A172 (cell line): ENCODE measurements at places on chromosomes 13 and 19. TPM values are rescaled to one million over a fixed set of nuclear protein-coding genes. Genes with fewer than 3 reads are reported as not detected.

DNA sequence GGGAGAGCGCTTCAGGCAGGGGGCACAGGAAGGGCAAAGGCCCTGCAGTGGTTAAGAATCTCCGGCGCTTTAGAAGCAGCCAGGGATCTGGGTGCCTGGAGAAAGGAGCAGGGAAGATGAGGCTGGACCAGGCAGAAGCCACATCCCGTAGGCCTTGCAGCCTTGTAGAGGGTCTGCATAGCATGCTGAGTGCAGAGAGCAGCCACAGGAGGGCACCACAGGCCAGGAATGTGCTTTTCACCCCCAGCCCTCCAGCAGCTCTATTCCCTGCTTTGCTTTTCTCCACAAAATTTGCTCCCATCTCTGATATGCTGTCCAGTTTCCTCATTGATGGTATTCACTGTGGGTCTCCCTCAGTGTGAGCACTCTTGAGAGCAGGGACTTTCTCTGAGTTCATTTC lies 5.7 kb downstream of the WDR62 start:
- peak; percentile 51 for DNase-seq

DNA sequence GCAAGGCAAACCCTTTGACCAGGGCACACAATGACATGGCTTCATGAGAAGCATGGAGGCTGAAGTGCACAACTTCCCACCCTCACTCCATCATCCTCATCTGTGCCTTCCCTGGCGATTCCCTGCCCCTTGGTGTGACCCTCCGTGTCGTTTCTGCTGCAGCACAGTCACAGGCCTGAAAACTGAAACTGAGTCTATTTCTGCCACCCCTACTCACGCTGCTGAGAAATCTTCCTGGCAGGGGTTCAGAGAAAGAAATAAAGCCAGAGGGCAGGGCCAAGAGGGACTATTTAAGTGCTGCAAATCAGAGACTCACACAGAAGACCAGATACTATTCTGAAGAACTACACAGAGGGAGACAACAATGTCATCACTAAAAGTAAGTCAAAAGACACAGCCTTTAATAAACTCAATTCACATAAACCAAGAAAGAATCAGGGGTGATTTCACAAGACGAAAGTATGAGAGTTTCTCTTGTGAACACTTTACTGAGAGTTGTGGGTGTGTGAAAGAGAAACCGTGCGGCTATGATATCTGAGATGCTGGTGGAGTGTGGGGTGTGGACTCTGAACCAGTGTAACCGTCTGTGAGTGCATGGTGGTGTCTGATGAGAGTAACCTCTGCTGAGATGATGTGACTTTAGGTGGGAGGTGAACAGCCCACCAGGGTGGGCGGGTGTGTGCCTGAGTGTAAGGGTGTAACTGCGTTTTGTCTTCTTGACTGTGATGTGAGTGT lies 23.5 kb downstream of the LGALS16 start:
- no peak for DNase-seq

DNA sequence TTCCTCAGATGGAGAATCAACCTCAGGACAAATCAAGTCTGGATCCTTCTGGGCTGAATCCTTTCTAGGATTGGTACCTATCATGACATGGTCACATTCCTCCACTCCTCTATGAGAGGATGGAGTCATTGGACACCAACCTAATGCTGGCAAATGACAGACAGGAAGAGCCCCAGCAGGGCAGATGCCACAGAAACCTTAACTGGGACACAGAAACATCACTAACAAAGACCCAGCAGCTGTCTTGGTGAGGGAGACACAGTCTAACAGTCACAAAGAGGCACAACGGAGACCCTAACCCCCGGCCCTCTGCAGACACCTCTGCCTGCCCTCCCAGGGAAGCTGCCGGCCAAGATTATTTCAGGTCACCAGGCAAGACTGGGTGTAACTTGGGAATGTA lies 2.1 kb downstream of the ANKRD27 start:
- DNase-seq = no peak

- no peak for DNase-seq
These were observed 242.5 kb upstream of the GPC6 start for GRCh38 chr13:92984151-92984550.

GRCh38 chr13:68190818-68191217 lies 960.7 kb upstream of the PCDH9 start:
- DNase-seq = peak; percentile 85

- DNase-seq = no peak
These were observed 44.4 kb upstream of the WDFY2 start for GRCh38 chr13:51539887-51540286.

DNA sequence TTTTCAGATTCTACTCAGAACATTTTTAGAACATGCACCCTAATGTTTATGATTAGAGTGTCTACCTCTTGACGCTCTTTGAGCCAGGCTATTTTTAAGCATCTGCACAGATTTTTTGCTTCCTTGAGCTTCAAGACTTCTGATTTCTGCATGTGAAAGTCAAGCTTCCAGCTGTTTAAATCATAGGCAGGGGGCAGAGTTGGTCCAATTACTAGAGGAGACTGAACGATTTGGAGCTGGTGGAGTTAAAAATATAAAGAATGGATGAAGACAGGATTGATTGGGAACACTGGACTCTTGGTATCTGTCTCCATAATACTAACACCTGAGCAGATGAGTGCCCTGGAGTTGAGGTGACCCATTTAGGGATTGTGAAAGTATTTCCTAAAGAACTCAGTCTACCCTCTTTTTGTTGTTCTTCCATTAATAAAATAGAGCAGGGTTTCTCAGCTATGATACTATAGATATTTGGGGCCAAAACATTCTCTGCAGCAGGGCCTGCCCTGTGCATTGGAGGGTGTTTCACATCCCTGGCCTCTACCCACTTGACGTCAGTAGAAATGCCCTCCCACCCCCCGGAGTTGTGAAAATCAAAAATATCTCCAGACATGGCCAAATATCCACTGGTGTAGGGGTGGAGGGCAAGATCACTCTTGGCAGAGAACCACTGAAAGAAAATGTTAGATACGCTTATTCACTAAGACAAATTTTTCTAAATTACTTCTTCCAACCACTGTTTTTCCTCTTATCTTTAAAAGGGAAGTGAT lies 160.1 kb downstream of the COG6 start:
- no peak for DNase-seq

DNA sequence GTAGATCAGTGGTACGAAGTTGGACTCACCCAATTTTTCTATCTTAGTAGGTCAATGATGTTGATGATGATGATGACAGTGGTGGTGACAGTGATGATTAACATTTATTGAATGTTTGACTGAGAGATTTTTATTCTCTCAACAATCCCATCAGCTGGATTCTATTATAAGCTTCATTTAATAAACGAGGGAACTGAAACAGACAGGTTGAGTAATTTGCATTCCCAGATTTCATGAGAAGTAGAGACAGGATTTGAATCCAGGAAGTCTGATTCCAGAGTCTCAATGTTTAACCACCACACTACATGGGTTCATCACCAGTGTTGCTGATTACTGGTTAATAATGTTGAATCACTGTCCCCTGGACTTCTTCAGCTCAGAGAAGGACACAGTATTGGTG lies 168.9 kb downstream of the FLT1 start:
- DNase-seq = no peak

DNA sequence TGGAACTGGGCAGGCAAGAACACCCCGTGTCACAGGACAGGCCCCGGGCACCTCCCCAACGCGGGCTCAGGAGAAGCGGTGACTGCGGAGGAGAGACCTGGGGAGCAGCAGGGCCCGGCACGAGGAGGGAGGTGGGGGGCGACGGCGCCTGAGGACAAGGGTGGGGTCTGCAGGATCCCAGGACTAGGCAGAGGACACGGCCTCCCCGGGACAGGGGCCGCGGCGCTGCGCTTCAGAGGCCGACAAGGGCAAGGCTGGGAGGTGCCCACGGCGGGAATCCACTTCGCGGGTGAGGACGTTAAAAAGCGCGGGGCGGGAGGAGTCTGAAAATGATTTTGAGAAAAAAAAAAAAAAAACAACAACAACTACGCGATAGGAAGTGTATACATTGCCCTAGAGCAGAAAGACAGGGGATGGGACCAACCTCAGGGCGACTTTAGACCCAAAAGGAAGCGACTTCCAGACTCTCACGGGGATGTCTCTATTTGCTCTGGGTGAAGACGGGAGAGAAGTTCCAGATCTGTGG lies 44.9 kb downstream of the ZNF611 start:
- no peak for DNase-seq

- DNase-seq = no peak
These were observed 73.9 kb upstream of the FNDC3A start for GRCh38 chr13:48901781-48902180.

DNA sequence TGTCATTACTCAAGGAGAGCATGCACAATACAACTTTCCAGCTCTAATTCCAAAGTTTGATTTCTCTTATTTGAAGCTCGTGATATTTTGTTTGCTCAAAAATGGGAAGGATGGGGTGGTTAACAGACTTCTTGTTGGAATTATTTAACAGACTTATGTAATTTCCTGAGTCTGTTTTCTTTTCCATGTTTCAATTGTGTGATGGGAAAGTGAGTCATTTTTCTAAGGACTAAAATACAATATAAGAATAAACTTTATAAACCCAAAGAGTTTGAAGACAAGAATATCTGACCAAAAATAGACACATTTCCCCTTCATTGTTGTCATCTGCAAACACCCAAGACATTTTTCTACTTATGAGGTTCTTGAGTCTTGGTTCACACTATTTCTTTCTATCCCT lies 211.8 kb upstream of the SLITRK5 start:
- no peak for DNase-seq

GRCh38 chr13:50355797-50356196 lies 340.6 kb downstream of the KCNRG start:
- no peak for DNase-seq

GRCh38 chr19:35754370-35755130 lies 2.3 kb downstream of the HSPB6 start:
- DNase-seq = no peak

GRCh38 chr19:2540646-2541454 lies 64.9 kb downstream of the GADD45B start:
- DNase-seq = peak; percentile 100

DNA sequence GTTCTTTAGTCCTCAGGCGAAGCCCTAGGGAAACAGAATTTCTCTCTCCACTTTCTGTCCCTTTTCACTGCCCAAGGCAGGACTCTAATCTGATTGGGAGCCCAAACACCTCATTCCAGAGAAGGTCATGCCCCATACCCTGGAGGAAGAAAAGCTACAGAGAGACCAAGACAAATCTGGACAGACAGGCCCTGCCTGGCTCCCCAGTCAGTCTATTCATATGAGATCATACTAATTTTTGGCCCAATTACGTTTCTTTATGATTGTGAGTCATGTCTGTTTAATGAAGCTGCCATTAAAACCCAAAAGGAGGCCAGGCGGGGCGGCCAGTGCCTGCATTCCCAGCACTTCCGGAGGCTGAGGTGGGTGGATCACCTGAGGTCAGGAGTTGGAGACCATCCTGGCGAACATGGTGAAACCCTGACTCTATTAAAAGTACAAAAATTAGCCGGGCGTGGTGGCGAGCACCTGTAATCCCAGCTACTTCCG lies 3.3 kb upstream of the AP3D1 start:
- peak; percentile 89 for DNase-seq

DNA sequence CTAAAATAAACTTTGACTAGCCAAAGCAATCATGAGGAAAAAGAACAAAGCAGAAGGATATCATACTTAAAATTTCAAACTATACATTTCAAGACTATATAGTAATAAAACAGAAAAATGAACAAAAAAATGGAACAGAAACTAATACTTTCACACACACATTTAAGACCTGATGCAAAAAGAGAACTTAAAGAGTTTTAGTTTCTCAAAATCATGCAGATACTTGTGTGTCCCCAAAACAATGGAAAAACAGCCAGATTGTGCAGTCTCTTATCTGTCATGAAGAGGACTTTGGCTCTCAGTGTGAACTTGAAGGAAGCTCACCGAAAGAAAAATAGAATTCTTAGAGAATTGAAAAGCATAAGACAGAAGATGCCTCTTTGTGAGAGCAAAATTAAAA lies 16.1 kb downstream of the ZNF506 start:
- DNase-seq = no peak

- no peak for DNase-seq
These were observed 71.2 kb downstream of the FGF9 start for GRCh38 chr13:21742096-21742495.

The GPR12 gene
- total RNA-seq = not detected in 2 replicates

The CATSPERD gene
- not detected in 2 replicates for total RNA-seq

The VAV1 gene
- total RNA-seq = 0.14 TPM in 1 of 2 replicates, not detected in the other

The CAMSAP3 gene
- total RNA-seq = 1.5 and 2.6 TPM in 2 replicates

The RNF225 gene
- not detected in 2 replicates for total RNA-seq

The GARIN5A gene
- total RNA-seq = 1.6 TPM in 1 of 2 replicates, not detected in the other

The FGF22 gene
- 0.17 TPM in 1 of 2 replicates, not detected in the other for total RNA-seq

The ZNF85 gene
- 19.4 and 29.9 TPM in 2 replicates for total RNA-seq
